Stimulated activated naive CD8-positive, alpha-beta T cell treated with anti-CD3 and anti-CD28 coated beads, Interleukin-15, amount 100 ng/mL, for 72 hours (primary cell): ENCODE measurements at places on chromosomes 7 and 10.

DNA sequence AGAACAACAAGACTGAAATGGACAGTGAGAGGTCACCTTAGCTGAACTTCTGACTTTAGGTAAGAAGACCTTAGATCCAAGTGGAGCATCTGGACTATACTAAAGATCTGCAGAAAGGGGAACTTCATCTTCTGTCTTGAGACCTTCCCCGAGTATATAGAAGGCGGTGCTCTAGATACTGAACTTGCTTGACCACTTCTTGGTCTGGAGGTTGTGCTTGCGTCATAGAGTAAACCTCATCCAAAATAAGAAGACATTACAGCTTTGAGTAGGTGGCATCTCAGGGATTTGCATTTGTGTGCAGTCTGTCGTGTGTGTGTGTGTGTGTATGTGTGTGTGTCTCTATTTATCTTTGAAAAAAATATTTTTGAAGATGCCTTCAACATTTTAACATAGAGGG lies 157.5 kb downstream of the CHN2 start:
- DNase-seq: no peak

DNA sequence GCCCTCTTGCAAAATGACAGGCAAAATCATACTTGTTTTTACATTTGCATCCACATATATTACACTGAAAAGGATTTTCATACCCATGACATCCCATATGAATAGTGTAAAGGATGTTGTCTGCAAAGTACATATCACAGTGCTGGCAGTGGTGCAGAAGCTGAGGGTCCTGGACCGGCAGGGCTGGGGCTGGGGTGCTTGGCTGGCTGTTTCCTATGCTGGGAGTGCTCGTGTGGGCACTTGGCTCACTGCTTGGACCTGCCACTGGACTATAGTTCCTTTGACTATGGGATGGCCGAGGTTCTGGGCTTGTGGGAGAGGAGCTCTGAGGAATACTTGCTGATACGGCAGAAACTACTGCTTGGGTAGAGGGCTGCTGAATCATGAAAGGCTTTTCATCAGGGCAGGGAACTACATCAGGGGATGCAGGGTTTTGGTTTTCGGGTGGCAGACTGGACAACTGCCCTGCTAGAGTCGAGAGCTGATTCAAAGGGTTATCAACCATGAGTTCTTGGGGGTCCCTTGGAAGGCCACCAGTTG lies 13.7 kb downstream of the PSTK start:
- DNase-seq: no peak

GRCh38 chr7:114175125-114175524 lies 239.5 kb upstream of the FOXP2 start:
- no peak for DNase-seq

- no peak for DNase-seq
Measured at GRCh38 chr7:46032942-46033341, 111.9 kb upstream of the IGFBP3 start.

DNA sequence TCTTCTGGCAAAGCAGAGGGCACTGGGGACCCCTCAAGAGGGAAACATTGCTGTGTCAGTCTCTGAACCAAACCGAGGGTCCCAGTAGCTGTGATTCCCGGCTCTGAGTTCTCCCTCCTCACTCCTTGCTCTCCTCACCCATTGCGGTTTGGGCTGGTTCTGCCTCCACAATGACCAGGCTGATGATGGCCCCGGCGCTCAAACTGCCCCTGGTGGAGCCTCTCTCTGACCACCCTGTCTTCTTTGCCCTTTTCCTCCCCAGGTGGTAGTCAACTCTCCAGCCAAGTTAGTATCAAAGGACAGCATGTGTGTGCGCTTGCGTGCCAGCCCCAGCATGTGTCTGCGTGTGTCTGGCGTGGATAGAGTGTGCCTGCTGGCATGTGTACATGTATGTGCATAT lies 17.1 kb downstream of the LDB3 start:
- no peak for DNase-seq

DNA sequence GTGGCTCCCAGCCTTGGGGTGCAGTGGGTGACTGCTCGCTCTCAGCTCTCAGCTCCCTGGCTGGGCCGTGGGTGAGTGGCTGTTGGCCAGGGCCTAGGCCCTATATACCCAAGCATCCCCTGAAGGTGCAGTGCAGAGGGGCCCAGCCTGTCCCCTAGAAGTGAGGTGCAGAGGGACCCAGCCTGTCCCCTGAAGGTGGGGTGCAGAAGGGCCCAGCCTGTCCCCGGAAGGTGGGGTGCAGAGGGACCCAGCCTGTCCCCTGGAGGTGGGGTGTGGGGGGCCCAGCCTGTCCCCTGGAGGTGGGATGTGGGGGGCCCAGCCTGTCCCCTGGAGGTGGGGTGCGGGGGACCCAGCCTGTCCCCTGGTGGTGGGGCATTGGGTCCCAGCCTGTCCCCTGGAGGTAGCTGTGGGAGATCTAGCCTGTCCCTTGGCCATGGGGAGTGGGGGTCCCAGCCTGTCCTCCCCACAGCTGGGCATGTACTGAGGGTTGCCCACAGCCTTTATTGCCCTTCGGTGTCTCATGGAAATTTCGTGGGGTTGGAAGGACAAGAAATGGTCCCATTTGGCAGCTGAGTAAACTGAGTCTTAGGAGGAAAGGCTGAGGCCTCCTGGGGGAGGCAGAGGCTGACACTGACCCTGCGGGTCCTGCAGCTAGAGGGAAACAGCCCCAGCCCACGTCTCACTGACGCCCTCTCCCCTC lies 17.5 kb upstream of the LFNG start:
- DNase-seq: no peak

- no peak for DNase-seq
Measured at GRCh38 chr7:44216521-44217222, 15.9 kb downstream of the YKT6 start.

DNA sequence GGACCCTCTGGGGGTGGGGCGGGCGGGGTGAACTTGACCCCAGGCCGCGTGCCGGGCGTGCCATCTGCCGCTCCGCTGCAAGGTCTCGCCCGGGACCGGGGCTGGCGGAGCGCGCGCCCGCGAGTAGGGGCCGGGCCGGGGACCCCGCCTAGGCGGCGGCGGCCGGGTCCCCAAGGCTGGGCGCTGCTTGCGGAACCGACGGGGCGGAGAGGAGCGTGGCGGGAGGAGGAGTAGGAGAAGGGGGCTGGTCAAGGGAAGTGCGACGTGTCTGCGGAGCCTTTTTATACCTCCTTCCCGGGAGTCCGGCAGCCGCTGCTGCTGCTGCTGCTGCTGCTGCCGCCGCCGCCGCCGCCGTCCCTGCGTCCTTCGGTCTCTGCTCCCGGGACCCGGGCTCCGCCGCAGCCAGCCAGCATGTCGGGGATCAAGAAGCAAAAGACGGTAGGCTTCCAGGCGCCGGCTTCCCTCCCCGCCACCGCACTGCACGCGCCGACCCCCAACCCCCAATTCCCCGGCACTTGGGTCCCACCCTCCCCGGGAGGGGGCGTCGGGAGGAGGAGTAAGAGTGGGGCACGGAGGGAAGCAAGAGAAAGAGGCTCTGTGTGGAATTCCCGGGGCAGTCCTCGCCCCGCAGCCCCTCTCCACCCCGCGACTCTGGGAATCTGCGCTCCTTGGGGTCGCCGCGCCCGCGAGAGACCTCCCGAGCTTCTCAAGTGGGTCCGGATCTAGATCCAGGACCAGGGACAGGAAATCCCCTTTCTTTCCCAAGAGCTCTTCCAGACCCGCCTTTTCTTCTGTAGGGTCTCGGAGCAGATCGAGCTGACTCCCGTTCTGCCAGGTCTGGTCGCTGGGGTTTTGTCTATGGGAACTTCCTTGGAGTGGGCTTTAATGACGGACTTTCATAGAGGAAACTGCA lies at the start of gene PAPSS2:
Gene PAPSS2 (plus strand): TSS at position 308 of the 913 bp plus-strand sequence. CDS start 104 bp downstream, at position 412.
- peak; percentile 19 for DNase-seq

GRCh38 chr10:123018531-123018930 lies 9.7 kb downstream of the ACADSB start:
- DNase-seq: no peak

GRCh38 chr7:91348711-91349110 lies 84.5 kb downstream of the FZD1 start:
- no peak for DNase-seq

DNA sequence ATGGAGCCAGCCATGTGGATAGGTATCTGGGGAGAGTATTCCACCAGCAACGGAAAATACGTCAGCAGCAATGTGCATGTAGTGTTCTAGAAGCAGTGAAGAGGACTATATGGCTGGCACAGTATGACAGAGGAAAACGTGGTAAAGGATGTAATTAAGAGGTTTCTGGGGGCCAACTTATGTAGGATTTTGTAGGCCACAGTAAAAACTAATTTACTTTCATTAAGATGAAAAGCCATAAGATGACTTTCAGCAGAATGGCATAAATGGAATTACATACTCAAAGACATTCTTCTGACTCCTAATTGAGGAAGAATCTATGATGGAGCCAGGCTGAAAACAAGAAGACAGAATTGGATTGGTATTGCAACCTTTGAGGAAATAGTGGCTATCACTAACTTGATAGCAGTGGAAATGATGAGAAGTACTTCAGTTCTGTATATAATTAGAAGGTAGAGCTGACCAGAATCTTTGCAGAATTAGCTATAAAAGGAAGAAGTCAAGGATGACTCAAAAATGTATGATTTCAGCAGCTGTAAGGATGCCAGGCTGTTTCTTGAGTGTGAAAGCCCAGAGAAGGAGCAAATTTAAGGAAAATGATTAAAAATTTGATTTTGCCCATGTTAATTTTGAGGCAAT lies 156.7 kb downstream of the MBL2 start:
- DNase-seq: no peak

- no peak for DNase-seq
Measured at GRCh38 chr10:70874061-70874460, 14.3 kb downstream of the PCBD1 start.

GRCh38 chr10:127275272-127275671 lies 78.9 kb upstream of the INSYN2A start:
- DNase-seq: no peak

DNA sequence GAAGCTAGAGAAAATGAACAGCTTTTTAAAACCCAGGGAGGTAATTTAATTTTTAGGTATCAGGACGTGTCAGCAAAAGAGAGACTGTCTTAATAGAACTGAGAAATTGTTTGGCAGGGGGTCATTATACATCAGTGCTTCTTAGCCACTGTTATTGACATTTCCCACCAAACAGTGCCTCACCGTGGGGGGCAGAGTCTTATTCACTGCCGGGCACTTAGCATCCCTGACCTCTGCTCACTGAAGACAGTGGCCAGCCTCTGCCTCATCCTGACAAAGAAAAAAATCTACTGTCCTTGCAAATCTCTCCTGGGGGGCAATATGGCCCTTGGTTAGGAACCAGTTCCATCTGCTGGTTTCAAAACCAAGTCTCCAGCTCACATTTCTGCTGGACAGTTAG lies 14.2 kb upstream of the MKI67 start:
- DNase-seq: no peak

DNA sequence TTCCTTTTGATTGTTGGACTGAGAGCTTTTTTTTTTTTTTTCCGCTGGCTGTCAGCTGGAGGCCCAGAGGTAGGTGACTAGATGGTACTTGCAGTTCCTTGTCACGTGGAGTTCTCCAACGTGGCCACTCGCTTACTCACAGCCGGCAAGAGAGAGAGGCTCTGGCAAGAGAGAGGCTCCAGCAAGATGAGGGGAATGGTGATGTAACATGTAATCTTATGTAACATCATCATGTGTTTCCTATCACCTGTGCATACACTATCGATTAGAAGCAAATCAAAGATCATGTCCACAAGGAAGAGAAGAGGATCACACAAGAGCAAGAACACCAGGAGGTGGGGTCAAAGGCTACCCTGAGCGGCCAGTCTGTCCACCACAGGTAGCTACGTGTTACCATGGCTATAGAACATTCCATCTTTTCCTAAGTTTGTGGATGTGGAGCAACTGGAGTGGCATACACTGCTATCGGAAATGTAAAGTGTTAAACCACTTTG lies 4.0 kb upstream of the BORCS7 start:
- DNase-seq: no peak

DNA sequence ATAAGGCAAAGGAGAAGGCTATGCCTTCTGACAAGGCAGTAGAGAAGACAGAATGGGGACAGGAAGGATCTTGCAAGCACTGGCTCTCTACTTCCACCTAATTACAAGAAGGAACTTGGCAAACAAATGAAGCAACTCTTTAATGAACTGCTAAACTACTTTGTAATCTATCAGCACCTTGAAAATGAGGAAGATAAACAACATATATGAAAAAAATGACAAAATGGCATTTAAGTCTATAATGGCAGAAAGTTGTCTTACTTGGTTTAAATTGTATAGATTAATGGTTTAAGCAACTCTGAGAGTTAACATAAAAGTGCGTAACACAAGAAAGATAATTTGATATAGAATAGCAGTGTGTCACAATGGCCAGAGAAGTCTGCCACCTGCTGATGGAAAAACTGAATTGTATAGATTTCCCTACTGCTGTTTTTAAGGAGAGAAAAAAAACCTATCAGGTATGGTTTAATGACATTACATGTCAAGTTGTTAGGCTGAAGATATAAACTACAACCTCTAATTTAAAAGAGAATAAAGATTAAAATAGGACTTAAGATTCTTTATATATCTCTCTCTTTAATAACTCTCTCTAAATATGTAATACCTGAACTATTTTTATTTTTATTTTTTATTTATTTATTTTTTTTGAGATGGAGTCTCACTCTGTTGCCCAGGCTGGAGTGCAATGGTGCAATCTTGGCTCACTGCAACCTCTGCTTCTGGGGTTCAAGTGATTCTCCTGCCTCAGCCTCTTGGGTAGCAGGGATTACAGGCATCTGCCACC lies 11.8 kb downstream of the NT5C3A start:
- no peak for DNase-seq

- DNase-seq: no peak
Measured at GRCh38 chr7:104272767-104273384, 55.5 kb upstream of the LHFPL3 start.

- DNase-seq: no peak
Measured at GRCh38 chr10:87646192-87646909, 13.3 kb upstream of the PAPSS2 start.

DNA sequence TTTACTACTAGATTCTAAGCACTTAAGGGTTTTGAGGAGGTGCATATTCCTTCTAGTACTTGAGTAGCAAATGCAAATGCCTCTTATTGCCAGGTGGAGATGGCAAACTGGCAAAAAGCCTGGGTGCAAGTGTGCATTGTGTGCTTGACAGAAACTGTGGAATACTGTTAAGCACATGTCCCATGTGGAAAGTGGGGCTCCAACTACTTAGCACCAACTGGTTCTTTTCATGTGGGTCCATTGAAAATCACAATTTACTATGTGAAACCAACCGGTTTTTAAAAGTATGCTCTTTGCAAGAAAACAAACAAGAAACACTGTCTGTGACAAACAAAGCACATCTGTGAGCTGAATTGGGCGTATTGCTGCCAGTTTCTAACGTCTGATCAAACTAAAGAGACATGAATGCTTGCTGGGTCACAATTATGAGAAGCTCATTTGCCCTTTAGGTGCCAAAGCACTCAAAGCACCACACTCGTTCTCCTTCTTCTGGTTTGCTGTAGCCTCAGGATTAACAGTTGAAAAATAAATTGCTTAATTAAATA lies 197.4 kb downstream of the SEMA3E start:
- DNase-seq: no peak
